Endodermal cell (in vitro differentiated cells): ENCODE measurements at places on chromosomes 12 and 14.

DNA sequence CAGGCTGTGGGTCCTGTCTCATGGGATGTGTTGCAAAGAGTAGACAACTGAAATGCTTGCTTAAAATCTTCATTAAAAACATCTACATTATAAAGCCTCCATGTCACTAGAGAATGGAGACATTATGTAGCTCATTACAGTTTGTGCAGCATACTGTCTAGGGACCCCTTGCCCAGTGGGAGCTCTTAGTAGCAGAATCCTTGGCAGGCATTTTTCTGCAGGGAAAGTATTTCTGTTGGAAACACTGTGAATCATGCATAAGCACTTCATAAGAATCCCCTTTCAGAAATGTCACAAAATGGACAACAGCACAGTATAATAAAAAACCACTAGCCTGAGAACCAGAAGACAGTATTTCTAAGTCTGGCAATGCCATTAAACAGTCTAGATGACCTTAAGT lies 174.3 kb downstream of the MGAT4C start:
- DNase-seq: no peak

DNA sequence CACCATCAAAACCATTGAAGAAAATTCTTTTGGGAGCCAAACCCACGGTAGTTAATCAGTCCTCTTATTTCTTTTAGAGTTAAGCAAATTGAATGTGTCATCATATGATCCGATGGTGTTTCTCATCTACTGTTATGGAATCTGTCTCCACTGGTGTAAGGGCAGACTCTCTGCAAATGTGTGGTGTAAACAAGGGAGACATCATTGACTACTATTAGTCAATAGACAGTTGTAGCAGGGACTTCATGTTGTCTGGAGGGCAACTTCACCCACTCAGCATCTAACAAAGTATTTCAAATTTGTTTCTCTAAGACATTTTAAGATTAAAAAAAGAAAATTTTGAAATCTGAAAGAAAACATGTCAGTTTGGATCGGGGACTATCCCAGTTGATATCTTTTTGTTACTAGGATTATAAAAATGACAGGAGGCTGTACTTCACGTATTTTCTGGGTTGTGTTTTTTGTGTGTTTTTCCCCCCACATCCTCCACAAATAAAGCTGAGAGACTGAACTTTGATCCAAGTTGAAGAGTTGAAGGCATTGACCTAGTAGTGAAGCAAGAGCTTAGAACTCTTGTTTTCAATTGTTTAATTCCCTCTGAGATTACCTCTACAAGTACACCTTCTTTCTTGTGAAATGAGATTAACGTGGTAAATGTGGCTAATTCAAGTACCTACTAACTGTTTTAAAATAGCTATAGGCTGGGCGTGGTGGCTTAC lies 4.0 kb downstream of the GOLGA5 start:
- DNase-seq: no peak

DNA sequence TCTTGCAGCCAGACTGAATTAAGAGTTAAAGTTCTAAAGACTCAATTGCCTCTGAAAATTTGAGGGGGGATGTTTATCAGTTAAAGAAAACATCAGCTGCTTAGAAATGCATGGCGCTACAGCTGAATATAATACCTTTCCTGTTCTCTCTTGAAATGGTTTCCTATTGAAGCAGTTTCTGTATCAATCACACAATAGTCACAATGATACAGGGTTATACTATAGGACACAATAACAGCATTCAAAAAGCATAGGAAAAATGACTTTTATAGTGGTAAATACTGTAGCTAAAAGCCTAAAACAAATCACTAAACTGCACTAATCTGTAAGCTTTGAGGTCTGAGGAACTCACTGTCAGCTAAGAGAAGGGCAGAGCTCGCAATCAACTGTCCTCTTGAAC lies 15.2 kb downstream of the MDGA2 start:
- no peak for DNase-seq

GRCh38 chr12:96419576-96420276 lies 19.5 kb upstream of the CDK17 start:
- no peak for DNase-seq

- peak; percentile 79 for DNase-seq
Observed at GRCh38 chr14:73785834-73786635, 65.6 kb upstream of the PTGR2 start.

DNA sequence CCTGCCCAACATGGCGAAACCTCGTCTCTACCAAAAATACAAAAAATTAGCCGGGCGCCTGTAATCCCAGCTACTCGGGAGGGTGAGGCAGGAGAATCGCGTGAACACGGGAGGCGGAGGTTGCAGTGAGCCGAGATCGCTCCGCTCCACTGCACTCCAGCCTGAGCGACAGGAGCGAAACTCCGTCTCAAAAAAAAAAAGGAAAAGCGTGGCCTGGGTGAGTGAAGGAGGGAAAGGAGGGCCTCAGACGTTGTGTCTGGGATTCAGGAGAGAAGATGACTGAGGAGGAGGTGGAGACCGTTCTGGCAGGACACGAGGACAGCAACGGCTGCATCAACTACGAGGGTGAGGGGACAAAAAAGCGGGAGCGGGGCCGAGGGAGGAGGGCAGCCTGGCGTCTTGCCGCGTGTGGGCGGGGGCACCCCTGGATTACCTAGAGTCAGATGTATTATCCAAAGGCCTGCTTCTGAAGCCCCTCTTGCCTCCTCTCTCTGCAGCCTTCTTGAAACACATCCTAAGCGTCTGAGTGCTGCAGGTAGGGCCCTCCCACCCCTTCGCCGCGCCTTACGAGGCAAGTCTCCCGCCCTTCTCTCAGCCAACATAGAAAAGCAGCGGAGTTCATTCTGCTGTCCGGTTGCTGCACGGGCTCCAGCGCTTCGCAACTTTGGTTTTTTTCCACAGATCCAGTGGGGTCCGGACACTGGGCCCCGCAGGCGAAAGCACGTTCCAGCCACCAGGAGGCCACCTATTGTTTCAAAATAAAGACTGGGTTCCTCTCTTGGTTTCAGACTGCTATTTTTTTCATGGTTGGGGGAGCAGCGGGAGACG lies 744 bp upstream of the MYL6 start:
- DNase-seq: peak; percentile 97

DNA sequence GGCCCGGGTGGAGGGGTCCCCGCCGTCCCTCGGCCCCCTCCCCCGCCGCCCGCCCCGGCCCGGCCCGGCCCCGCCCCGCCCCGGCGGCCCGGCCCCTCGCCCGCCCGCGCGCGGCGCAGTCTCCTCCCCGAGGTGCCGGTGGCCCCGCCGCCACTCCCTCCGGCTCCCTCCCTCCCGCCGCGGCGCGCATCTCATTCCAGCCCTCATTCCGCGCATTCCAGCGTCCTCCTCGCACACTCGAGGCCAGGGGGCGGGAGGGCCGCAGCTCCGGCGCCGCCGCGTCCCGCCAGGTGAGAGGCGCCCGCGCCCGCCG lies at the start of gene TEAD4:
Gene TEAD4, plus strand, starts transcription at position 206 of the 313 bp plus-strand sequence.
- DNase-seq: peak; percentile 98

DNA sequence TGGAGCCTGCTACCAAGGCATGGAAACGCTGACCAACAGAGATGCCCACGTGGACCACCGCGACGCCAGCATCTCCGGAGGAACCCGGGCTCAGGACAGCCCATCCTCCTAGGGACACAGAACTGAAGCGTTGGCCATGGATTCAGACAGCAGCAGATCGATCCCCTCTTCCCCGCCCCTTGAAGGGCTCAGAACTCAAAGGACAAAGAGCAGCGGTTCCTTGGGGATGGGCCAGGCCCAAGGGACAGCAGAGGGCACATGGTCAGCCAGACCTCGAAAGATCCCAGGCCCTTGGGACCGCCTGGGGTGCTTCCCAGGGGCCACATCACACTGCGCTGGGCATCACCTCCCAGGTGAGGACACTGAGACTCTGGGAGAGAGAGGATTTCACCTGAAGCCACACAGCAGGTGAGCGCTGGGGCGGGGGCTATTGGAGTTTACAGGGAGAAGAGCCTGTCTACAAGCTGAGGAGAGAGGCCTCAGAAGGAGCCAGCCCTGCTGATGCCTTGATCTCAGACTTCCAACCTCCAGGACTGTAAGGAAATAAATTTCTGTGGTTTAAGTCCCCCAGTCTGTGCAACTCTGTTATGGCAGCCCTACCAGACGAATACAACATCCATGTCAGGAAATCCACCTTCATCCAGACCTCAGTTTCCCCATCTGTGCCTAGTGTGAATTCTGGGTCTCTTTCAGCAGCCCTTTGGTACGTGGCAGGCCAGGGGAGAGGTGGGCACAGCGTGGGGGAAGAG lies 49.4 kb downstream of the CCNK start:
- no peak for DNase-seq

DNA sequence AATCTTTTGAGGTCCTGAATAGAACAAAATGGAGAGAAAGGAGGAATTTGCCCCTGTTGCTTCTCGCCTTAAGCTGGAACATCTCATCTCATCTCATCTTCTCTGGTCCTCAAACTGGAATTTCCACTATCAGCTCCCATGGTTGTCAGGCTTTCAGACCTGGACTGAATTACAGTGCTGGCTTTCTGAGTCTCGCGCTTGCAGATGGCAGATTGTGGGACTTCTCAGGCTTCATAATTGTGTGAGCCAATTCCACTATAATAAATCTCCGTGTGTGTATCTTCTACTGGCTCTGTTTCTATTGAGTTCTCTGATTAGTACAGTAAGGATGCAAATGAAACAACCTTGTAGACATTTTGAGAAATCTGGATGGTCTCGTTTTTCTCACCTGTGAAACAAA lies 199.0 kb downstream of the TMEM117 start:
- no peak for DNase-seq

DNA sequence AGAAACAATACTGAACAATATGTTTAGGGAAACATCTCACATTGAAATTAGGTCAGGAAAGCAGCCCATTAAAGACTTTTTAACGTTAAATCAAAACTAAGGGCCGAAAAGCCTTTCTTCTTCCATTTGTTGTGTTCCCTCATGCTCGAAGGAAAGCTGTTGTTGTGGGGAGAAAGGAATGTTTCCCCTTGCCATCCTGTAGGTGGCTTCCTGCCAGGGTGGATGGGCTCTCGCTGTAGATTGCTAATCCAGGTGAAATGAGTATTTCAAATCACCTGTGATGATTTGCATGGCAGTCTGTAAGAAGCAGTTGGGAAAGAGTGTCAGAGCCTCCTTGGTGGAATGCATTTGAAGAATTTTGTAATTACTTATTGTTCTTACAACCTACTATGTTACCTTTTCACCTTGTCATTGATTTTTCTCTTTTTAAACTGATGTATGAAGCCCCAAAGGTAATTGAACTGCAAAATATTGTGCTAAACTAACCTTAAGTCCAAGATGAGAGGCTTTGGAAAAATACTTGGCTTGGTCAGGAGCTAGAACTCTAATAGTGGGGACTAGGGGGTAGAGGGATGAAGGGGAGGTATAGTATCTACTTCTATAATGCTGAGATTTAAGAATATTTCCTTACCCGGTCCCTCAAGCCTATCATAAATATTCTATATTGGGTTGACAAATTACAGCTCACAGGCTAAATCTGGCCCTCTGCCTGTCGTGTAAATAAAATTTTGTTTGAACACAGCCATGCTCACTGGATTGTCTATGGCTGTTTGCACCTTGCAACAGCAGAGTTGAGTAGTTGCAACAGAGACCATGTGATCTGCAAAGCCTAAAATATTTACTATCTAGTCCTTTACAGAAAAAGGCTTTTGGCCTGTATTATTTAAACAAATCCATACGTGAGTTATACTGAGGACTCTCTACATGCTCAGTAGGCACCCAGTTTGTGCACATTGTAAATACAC lies 7.7 kb upstream of the DCP1B start:
- peak; percentile 75 for DNase-seq

DNA sequence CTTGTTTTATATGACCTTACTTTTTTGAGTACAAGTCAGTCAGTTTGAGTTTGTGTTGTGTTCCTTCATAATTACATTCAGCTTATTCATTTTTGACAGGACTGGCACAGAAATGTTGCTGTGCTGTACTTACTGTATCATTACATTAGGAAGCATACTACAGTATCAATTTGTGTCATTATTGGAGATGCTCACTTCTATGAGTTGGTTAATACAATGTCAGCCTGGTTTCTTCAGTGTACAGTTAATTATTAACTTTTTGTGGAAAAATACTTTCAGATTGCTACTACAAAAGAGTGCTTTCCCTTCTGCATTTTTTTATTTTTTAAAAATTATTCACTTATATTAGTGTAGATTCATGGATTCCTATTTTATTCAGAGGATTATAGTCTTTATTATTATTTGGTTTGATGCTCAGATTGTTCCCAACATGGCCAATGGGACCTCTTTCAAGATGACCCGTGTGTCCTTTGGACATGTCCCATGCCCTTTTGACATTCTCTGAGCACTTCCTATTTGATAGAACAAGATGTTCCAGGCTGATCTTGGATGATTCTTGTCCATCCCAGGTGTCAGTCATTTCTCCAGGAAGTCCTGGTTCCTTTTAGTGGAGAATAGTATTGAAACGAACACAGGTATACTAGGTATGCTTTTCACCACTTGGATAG lies 66.6 kb downstream of the MON2 start:
- DNase-seq: no peak

DNA sequence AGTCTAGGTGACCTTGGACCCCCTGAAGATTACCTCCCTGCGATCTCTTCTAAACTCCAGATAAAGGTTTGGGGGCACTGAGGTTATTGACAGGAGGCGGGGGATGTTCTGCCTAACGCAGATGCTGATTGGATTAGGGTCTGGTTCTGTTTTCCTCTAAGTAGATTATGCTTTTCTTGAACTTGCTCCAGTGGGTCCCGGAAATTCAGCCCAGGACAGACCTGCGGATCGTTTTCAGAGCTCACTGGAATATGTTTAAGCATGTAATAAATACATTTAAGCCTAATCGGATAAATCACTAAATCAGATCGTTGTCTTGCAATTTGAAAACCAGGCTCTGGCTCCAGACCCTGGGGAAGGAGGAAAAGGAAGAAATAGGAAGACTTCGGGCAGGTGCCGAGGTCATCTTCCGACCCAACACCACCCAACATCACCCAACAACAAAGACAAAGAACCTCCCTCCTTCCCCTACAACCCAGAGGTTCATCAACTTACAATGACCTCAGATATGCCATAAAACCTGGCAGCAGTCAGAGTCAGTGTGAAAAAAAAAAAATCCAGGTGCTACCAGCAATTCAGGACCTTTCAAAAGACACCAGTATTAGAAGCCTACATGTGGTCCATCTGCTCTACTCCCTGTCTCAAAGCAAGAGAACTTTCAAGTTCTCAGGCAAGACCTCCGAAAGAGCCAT lies 148.4 kb downstream of the KSR2 start:
- no peak for DNase-seq

DNA sequence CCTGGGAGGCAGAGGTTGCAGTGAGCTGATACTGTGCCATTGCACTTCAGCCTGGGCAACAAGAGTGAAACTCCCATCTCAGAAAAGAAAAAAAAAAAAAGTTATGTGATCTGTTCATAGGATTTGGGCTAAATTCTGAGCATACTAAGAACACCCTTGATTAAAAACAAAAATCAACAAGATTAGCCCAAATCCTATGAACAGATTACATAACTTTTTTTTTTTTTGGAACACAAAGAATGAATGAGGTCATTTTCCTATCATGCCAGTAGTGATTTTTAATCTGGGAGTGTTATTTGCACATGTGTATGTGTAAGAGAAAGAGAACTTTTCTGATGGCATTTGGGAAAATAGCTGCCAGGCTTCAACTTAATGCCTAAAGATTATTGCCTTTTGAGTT lies 208.7 kb downstream of the ERC1 start:
- no peak for DNase-seq

DNA sequence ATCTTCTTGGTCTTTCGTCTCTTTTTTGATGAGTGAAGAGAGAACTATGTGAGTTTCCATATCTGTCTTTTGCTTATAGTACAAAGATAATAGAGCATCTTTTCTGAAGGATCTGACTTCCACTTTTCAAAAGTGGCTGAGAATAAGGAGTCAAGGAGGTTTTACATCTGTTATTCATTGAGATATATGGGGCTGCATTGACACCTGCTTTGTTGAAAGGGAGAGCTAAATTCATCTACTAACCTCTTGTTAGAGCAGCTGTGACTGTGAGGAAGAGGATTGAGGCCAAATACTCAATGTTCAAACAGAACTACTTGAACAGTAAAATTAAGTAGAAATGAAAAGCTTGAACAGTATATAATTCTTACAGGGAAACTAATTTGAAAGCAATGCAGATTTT lies 130.2 kb upstream of the ATP2B1 start:
- DNase-seq: no peak
